Skin of body (tissue), 3 donors: ENCODE measurements at places on chromosomes 16 and 17. TPM values are rescaled to one million over a fixed set of nuclear protein-coding genes. Genes with fewer than 3 reads are reported as not detected.

KRT9 gene
- 0.79 TPM for total RNA-seq

KRTAP4-1 gene
- 3.6 TPM for total RNA-seq

AXIN2 gene
- 29.9 TPM for total RNA-seq

ALOX12B gene
- 10.9 TPM for total RNA-seq

DEXI gene
- total RNA-seq = 24.1 TPM

CHST5 gene
- 0.10 TPM for total RNA-seq

TNP2 gene
- not detected for total RNA-seq

TMEM220 gene
- 2.6 TPM for total RNA-seq

HOXB13 gene
- total RNA-seq = not detected

KRTAP2-1 gene
- total RNA-seq = 3.4 TPM

DOC2B gene
- total RNA-seq = 4.4 TPM
